SW480 (cell line): ENCODE measurements at places on chromosomes 1 and 21.

GRCh38 chr21:45579383-45580180, 37.3 kb upstream of the SLC19A1 start:
- DNase-seq, result no peak

DNA sequence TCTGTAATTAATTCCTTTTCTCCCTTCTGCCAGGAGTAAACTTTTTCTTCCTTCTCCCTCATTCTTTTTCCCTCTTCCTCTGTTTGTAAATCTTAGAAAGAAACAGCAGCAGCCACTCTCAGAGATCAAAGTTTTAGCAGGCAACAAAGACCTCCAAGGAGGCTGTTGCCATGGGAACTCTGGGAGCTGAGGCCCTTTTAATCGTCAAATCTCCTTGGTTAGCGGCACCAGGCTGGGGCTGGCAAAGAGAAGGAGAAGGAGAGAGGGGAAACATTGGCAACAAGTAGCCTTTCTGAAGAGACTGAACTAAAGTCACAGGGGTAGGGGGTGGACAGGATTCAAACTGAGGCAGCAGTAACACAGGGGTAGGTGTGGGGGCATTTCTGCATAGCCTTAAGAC, 25.2 kb downstream of the ILDR2 start:
- DNase-seq, result no peak

DNA sequence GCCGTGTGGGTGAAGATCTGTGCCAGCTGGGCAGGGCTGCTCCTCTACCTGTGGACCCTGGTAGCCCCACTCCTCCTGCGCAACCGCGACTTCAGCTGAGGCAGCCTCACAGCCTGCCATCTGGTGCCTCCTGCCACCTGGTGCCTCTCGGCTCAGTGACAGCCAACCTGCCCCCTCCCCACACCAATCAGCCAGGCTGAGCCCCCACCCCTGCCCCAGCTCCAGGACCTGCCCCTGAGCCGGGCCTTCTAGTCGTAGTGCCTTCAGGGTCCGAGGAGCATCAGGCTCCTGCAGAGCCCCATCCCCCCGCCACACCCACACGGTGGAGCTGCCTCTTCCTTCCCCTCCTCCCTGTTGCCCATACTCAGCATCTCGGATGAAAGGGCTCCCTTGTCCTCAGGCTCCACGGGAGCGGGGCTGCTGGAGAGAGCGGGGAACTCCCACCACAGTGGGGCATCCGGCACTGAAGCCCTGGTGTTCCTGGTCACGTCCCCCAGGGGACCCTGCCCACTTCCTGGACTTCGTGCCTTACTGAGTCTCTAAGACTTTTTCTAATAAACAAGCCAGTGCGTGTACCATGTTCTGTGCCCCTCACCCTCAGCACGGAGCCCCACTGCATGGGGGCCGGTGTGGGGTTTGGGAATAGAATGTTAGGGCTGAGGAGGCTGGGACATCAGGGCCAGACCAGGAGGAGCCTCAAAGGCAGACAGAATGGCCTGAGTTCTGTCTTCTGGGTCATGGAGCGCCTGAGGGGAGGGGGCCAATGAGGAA, 21.3 kb downstream of the SERINC2 start:
- no peak for DNase-seq

GRCh38 chr1:30545365-30545764, 178.0 kb downstream of the MATN1 start:
- no peak for DNase-seq
